ENCODE measurements at places on chromosomes 6 and 20.

GRCh38 chr20:13119583-13119982 lies 101.5 kb upstream of the ISM1 start:
- DNase-seq = peak; percentile 71

GRCh38 chr20:46378412-46379009 lies 27.9 kb downstream of the ELMO2 start:
- DNase-seq = no peak

DNA sequence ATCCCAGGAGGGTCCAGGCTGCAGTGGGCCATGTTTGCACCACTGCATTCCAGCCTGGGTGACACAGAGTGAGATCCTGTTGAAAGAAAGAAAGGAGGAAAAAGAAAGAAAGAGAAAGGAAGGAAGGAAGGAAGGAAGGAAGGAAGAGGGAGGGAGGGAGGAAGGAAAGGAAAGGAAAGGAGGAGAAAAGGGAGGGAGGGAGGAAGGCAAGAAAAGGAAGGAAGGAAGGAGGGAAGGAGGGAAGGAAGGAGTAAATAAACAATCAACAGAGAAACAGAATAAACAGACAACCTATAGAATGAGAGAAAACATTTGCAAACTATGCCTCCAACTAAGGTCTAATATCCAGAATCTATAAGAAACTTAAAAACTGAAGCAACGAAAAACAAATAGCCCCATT lies 11.6 kb upstream of the PHACTR1 start:
- no peak for DNase-seq

- DNase-seq = no peak
Measured at GRCh38 chr6:119858901-119859300, 509.3 kb upstream of the MAN1A1 start.
